ENCODE measurements at places on chromosomes 3 and 15.

- DNase-seq = no peak
Measured at GRCh38 chr3:37971467-37971866, 19.1 kb upstream of the VILL start.

GRCh38 chr3:33403756-33404155 is 36.4 kb downstream of the UBP1 start:
- no peak for DNase-seq

DNA sequence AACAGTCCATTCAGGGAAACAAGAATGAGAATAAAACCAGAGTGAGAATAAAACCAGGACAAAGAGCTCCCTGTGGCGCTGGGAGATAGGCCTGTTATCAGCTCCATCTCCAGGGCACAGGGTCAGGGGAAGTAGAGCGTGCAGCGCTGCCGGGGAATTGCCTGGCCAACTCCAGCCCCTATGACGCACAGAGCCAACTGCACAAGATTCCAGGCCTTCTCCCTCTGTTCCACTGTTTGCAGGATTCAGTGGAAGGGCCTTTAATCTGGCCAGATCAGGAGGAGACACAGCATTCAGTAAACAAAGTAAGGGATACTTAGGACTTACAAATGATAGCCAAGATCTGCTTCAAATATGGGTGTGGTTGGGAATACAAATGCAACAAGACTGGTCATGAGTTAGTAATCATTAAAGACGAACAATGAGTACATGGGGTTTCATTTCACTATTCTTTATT is 49.4 kb downstream of the ITGB5 start:
- no peak for DNase-seq

DNA sequence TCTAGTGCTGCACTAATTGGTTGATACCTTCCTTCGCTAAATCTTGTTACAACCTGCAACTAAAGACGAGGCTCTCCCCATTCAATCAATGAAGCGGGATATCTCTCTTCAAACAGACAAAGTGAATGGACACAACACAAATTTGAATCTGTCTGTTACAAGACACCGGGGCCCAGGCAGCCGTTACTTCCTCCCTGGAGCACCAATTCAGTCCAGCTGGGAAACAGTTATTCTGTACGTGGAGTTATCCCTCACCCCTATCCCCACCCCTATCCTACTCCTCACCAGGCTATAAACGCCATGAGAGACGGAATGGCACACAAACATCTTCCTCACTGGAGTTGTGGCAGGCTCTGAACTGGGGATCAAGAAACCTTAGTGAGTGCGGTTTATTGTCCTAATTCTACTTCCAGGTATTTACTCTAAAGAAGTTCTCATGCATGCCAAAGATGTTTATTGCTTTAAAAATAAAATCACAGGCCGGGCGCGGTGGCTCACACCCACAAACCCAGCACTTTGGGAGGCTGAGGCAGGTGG is 181.8 kb downstream of the FOXP1 start:
- DNase-seq = no peak

DNA sequence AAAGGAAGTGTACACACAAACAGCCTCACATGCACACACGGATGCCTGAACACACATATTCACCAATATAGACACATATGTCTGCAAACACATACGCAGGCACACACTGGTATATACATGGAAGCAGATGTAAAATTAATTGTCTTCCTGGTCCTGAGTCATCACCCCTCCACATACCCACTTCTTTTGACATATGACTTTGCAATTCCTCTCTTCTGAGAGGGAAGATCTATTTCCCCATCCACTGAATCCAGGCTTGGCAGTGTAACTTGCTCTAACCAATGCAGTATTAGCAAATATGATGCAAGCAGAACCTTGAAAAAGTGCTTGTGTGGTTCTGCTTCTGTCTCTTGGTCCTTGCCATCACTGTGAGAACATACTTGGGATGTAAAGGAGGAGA is 76.8 kb upstream of the HRH1 start:
- DNase-seq = no peak

DNA sequence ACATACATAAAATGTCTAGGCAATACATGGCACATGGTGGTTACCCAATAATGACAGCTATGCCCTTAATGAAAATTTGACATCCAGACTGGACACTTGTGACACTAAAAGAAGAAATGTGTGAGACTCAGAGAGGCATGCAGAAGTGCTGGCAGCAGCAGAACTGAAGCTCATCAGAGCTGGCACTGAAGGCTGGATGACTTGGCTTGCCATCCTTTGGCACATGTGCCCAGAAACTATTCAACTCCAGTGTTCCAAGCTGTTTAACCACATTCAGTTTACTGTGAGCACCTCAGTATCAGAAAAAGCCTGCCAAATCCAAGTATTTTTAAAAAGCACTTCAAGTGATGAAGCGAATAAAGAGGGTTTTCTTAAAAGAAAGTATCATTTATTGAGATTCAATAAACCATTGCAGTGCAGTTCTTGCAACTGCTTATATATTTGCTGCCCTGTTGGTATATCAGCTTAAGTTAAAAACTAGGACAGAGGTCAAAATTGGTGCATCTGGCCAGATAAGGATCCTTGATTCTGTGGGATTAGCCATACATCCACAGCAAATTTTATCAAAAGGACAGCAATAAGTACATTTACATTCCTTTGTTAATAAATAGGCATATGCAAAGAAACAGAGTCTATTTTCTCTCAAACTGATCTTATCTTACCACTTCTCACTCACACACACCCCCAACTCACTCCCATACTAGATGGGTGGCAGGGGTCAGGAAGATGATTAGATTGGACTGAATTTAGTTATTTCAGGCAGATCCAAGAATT is 15.8 kb downstream of the IGSF11 start:
- DNase-seq = peak; percentile 96

- peak; percentile 80 for DNase-seq
Measured at GRCh38 chr3:173993299-173993698, 595.8 kb downstream of the NLGN1 start.

DNA sequence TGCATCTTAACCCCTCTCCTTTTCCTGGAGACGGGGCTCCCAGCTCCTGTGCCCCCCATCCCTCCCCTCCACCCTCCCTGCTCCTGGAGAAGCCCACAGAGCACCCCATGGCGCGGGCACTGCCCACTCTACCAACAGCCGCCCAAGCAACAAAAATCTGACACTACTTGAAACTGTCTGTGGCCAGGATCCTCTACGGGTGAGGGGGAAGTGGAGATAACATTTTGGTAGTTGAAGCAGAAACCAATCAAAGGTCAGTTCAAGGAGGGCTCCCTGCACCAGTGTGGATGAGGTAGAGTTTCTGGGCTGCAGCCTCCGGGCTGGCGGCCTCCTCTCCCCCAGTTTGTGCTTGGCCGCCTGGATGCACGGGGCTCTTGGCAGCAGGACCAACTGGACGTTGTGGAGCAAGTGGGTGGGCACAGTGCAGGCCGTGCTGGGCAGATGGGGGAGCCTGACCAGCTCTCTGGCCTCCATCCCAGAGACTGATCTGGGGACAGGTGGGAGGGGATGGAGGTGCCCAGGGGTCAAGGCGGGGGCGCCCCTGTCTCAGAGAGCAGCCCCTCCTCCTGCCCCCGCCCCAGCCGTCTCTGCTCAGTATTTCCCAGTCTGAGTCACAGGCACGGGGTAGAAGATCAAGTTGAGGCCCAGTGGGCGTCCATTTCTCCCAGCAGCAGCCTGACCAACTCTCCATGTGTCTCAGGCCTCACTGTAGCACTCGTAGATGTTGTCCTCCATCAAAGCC is 12.8 kb downstream of the H1-8 start:
- no peak for DNase-seq

GRCh38 chr3:79016587-79017376 is 751.0 kb downstream of the ROBO1 start:
- no peak for DNase-seq

DNA sequence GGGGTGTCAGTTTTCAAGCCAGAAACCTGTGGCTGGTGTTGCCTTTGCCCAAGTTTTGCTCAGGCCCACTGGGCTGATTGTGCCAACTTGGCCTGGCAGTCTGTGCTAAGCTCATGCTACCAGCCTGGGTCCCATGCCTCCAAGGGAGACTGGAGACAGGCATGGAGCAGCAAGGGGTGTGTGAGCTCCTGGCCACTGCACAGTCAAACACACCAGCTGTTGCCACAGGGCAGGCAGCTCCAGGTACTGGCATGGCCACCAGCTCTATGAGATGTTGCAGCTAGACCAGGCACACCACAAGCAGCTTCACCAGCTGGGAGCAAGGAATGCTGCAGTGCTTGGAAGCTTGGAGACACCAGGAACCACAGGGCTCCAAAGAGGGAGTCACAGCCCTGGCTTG is 638.8 kb downstream of the PLOD2 start:
- DNase-seq = no peak

Data from NCI-H446 treated with DMSO at 0.1 percent for 48 hours (cell line).